ENCODE measurements at places on chromosomes 3 and 15.

DNA sequence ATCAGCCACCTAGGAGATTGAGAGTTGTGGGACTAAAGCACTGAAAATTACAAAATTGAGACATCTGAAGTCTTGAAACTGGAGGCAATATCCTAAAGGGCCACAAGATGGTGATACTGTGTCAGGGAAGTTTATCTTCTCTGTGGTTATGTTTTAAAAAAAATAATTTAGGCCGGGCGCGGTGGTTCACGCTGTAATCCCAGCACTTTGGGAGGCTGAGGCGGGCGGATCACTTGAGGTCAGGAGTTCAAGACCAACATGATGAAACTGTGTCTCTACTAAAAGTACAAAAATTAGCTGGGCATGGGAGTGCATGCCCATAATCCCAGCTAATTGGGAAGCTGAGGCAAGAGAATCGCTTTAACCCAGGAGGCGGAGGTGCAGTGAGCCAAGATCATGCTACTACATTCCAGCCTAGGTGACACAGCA, 17.9 kb upstream of the NIT2 start:
- DNase-seq = no peak

DNA sequence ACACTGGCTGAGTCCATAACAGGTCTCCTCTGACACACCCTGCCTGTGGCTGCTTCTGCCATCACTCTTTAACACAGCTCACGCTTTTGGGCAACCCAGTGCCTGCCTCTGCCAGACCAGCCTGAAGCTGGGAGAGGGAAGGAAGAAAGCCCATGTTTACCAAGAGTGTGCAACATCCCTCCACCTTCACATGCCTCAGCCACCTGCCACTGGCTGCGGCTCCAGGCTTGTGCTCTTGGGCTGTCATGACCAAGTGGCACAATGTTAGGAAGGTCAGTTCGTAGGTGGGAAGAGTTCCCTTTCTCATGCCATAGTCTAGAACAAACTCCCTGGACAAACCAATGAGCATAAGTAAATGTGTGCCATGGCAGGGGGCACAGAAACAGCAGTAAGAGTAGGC, 20.3 kb downstream of the STIMATE start:
- no peak for DNase-seq

GRCh38 chr15:47577000-47577399, 140.3 kb upstream of the SEMA6D start:
- DNase-seq = no peak

DNA sequence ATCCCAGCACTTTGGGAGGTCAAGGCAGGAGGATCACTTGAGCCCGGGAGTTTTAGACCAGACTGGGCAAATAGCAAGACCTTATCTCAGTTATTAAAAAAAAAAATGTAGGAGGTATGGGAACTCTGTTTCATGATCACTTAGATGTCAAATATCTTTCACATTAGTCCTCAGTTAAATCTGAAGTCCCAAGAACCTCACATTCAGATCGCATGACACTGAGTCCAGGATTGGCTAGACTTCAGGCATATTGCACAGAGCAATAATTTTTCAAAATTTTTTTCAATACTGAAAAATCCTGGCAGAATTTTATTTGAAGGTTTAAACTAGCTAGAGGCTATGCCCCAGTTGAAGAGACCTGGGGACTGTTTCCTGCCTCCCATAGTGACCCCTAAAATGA, 56.3 kb upstream of the ZNF148 start:
- no peak for DNase-seq

- no peak for DNase-seq
Observed at GRCh38 chr3:127792541-127793292, 29.6 kb downstream of the MGLL start.

- no peak for DNase-seq
Observed at GRCh38 chr3:56980243-56980642, 80.2 kb upstream of the SPATA12 start.

Measured in stimulated activated CD8-positive, alpha-beta memory T cell treated with anti-CD3 and anti-CD28 coated beads, Interleukin-2, amount 100 ng/mL, for 1 hour (primary cell).